Activated CD4-positive, alpha-beta T cell treated with anti-CD3 and anti-CD28 coated beads for 24 hours (primary cell): ENCODE measurements at places on chromosomes 2 and 18.

DNA sequence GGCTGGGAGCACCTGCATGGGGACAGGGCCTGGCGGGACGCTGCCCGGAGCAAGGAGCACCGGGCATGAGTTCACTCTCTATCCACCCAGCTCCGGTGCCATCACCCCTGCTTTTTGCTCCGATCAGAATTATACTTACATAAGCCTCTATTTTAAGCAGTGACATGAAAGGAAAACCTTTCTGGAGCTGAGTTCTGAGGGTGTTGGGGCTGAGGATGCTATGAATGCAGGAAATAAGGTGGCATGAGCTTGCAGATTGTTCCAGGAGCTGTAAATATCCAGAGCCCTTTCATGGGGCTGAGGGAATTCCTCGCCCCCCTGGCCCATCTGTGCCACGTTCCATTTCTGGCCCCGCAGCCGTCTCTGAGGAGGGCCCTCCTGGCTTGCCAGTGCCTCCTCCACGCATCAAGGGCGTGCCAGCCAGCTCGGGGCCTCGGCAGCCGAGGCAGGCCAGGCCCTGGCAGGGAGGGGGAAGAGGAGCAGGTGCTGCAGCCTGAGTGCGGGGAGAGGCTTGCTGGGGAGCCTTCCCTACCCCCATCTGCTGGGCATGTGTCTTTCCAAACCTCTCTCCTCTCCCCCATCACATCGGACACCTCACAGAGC lies 91.7 kb upstream of the MCFD2 start:
- no peak for DNase-seq

DNA sequence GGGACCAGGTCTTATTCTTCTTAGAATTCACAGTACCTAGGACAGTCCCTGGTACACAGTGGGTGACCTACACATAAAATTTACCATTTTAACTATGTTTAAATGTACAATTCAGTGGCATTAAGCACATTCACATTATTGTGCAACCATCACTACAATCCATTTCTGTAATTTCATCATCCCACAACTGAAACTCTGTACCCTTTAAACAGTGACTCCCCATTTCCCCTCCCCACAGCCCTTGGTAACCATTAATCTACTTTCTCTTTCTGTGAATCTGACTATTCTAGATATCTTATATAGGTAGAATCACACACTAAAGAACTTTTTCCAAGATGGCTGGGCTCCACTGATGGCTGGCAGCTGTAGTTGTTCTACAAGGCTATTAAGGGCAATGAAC lies 41.6 kb downstream of the GFPT1 start:
- DNase-seq, result no peak

DNA sequence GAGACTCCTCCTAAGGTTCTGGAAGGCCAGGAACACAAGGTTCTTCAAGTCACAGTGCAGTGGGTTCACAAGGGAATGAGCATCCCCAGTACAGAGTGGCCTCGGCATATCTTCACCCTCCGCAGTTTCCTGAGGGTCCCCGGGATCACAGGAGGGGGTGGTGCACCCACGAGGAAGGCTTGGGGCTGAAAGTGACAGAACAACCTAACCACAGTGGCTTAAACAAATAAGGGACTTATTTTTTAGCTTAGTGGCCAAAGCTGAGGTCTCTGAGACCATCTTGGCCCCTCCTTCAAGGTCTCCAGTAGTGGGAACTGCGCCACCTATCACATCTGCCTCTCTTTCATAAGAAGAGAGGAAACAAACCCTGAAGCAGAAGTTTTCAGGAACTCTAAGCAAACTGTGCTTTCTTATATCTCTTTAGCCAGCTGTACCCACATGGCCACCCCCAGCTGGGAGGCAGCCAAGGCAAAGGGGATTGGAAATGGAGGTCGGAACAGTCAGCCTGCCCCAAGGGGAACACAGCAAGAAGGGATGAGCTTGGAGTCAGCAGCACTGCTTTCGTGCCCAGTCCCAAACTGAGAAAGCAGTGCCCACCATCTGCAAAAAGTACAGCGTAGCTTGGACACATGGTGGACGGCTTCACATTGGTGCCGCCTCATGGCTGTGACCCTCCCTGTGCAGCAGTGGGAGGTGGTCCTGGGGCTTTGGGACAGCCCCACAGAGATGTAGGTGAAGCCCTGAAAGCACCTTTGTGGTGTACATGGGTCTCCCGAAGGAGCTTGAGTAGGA lies 260.0 kb upstream of the ID2 start:
- DNase-seq, result no peak

- no peak for DNase-seq
Measured at GRCh38 chr18:74796841-74797576, 199.3 kb downstream of the ZNF407 start.

GRCh38 chr2:43508209-43508608 lies 87.6 kb downstream of the THADA start:
- DNase-seq, result no peak

DNA sequence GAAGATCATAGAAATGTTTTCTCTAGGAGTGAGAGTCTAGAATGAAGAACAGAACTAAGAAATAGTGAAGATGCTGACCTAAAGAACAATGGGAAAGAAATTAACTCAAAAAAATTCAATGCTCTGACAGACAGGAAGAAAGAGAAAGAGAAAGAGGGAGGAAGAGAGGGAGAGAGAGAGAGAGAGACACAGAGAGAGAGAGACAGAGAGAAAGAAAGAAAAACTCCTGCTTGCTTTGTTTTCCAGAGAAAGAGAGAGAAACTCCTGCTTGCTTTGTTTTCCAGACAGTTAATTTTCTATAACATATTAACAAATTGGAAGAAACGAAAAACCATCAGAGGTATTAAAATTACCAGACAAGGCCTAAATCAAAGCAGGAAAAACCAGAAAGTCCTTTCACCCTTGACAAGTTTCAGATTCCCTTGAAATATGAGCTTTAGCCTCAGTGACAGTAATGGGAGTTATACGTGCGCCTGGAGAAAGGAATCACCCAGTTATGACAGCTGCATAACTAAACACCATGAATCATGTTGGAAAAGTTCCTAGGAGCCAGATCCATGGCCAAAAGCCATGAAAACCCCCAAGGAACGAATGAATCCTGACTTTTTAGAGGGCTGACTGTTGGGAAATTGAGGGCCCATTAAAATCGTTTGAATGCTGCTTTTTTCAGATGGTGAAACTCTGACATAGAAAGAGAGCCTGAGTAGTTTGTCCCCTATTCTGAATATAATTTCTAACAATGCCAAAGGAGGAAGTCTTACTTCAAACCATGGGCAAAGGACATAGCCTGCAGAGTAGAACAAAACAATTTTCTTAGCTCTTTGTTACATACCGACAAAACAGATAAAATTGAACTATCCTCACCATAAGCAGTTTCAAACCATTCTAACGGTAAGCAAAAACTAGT lies 228.6 kb upstream of the CHST9 start:
- no peak for DNase-seq

DNA sequence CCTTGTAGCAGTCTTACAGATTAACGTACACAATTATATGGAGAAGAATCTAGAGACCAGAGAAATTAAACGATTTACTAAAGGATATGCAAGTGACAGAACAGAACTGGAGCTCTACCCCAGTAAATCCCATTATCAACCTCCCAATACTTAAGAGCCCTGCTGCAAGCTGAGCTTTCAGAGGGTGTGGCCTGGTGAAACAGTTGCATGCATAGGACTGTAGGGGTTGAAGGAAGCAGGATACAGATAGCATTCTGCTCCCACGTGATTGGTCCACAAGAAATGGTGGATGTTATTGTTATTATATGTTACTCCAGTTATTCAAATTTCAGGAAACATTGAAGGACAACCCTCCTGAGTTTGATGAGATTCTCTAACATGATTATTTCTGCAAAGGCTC lies 210.8 kb upstream of the THUMPD2 start:
- no peak for DNase-seq

DNA sequence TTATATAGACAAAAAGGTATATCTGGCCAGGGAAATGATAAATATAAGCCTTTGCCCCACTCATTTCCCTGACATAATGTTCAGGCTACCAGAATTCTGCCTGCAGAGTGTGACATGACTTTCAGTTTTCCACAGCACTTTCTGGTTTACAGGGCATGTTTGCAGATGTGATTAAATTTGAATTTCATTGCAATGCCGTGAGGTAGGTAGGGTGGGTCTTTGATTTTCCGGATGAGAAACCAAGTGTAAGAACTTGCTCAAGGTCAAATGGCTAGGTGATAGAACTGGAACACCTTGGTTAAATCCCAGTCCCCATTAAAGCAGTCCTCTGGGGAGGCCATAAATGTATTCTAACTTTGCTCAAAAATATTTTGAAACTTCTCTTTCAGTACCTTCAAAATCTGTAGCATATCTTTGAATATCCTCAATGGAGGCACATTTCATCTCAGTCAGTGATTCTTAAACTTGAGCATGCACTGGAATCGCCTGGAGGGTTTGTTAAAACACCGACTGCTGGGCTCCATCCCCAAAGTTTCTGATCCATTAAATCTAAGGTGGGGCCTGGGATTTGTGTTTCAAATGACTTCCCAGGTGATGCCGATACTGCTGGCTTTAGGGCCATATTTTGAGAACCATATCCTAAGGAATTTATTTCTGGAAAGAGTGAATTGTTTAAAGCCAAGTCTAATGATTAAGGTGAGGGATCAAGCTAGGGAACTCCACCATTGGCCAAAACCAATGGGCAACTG lies 35.0 kb downstream of the MRPL33 start:
- no peak for DNase-seq

DNA sequence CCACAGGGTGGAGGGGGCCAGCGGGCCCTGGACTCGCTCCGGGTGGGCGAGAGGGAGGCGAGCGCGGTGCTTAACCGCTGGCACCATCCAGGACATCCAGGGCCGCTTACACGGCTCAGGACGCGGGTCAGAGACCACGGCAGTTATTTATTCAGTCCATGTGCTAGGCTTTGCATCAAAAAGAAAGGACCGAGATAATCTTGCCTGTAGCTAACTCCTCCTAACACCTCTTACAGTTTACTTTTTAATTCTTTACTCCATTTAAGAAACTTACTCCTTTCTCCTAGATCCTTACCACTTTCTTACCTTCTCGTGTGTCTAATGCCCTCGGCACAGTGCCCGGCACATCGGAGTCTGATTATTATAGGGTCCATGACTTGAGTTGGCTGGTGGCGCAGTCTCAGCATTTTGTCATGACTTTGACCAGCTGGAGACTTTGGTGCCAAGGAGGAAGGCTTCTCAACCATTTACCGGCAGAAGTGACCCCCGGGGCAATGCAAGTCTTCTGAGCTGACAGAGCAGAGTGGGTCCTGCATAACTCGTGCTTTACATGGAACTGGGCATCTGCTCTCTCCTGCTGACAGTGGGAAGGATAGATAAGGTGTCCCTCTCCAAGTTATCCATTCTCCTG lies 503 bp downstream of the ANXA4 start:
- no peak for DNase-seq
